ENCODE measurements at places on chromosomes 16 and 17. TPM values are rescaled to one million over a fixed set of nuclear protein-coding genes. Genes with fewer than 3 reads are reported as not detected.
A peak's percentile ranks its signal among the peaks of the same experiment; 100 is the strongest.

GRCh38 chr17:18218756-18219415 lies 6.5 kb upstream of the LLGL1 start:
- H3K4me3 ChIP-seq: no peak overlapping the region
- no peak for DNase-seq
- H3K27ac ChIP-seq: no peak overlapping the region

Gene NQO1
- total RNA-seq: 54.4 TPM

- H3K27ac ChIP-seq: peak overlapping the region; percentile 94
- H3K36me3 ChIP-seq: no peaks in the 10 kb centered on the region
- H3K4me3 ChIP-seq: no peak overlapping the region
- no peaks in the 10 kb centered on the region for H3K27me3 ChIP-seq
- H3K4me1 ChIP-seq: peaks cover 72% of the 10 kb centered on the region
These were observed 10.5 kb downstream of the ST3GAL2 start for GRCh38 chr16:70428178-70428998.

DNA sequence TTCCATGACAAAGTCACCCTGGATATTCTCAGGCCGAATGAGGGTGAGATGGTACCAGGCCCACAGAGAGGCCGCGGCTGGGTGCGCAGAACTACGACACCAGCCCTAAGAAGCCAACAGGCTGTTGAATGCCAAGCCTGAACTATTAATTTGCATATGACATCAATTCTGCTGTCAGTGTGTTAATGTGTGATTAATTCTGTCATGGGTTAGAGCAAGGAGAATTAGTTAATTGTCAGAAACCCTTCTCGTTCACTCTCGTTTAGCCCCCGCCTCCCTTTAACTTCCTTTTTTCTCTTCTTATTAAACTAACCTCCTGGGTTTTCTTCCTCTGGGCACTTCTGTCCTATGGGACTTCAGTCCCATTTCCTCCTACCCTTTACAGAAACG lies 123.4 kb downstream of the ZFHX3 start:
- no peaks in the 10 kb centered on the region for H3K27me3 ChIP-seq
- no peaks in the 10 kb centered on the region for H3K36me3 ChIP-seq
- DNase-seq: no peak
- peak overlapping the region; percentile 6 for H3K27ac ChIP-seq

- H3K4me1 ChIP-seq: peaks cover 17% of the 10 kb centered on the region
- H3K36me3 ChIP-seq: peaks cover 51% of the 10 kb centered on the region
- no peak for DNase-seq
- H3K27ac ChIP-seq: peak overlapping the region; percentile 55
These were observed 12.0 kb downstream of the UNC13D start for GRCh38 chr17:75832164-75832651.

GRCh38 chr16:58882292-58882691 lies 148.2 kb upstream of the GOT2 start:
- DNase-seq: no peak
- H3K36me3 ChIP-seq: no peaks in the 10 kb centered on the region
- H3K27me3 ChIP-seq: no peaks in the 10 kb centered on the region
- no peak overlapping the region for H3K27ac ChIP-seq
- H3K4me1 ChIP-seq: no peaks in the 10 kb centered on the region

DNA sequence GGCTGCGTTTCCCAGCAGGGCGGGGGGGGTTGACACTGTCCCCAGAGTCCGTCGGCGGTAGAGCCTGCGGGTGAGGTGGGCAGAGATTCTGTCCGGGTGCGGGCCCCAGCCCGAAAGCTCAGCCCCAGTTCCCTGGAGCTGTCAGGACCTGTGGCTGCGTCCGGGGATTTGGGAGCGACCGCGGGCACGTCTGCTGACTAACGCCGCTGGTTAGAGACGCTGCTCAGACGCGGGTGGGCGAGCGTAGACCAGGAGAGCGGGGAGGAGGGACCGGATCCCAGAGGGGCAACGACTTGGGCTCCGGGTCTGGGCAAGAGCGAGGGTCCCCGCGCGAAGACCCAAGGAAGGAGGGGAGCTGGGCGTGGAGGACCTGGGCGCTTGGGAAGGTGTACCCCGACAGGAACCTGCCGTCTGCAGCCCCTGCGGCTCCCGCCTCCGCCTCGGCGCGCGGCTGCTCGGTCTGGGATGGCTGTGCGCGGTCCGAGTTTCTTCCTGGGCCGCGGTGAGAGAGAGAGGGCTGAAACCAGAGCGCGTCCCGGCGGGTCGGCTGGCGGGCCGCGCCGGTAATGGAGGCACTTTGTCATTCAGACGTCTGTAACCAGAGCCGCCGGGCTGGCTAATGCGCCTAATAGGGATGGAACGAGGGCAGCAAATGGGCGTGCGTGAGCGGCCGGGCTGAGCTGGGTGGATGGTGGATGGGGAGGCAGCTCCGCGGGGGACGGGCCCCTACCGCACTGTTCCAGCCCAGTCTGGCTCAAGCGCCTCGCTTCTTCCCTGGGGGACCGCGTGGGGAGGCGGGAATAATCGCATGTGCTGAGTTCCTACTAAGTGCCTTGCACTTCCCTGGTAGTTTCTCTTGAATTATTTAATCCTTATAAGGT lies 2.3 kb downstream of the NGFR start:
- H3K4me3 ChIP-seq: no peak overlapping the region
- H3K36me3 ChIP-seq: no peaks in the 10 kb centered on the region
- peaks cover 11% of the 10 kb centered on the region for H3K27me3 ChIP-seq
- no peak overlapping the region for H3K27ac ChIP-seq
- peaks cover 37% of the 10 kb centered on the region for H3K4me1 ChIP-seq

- H3K27ac ChIP-seq: no peak overlapping the region
- H3K27me3 ChIP-seq: no peaks in the 10 kb centered on the region
These were observed 27.0 kb upstream of the MMD start for GRCh38 chr17:55448681-55449080.

Gene CDK10
- total RNA-seq: 197 TPM

- no peaks in the 10 kb centered on the region for H3K27me3 ChIP-seq
- no peak overlapping the region for H3K27ac ChIP-seq
- DNase-seq: no peak
- no peak overlapping the region for H3K4me3 ChIP-seq
- H3K4me1 ChIP-seq: peaks cover 11% of the 10 kb centered on the region
These were observed 43.9 kb upstream of the TNRC6C start for GRCh38 chr17:77914385-77915254.

DNA sequence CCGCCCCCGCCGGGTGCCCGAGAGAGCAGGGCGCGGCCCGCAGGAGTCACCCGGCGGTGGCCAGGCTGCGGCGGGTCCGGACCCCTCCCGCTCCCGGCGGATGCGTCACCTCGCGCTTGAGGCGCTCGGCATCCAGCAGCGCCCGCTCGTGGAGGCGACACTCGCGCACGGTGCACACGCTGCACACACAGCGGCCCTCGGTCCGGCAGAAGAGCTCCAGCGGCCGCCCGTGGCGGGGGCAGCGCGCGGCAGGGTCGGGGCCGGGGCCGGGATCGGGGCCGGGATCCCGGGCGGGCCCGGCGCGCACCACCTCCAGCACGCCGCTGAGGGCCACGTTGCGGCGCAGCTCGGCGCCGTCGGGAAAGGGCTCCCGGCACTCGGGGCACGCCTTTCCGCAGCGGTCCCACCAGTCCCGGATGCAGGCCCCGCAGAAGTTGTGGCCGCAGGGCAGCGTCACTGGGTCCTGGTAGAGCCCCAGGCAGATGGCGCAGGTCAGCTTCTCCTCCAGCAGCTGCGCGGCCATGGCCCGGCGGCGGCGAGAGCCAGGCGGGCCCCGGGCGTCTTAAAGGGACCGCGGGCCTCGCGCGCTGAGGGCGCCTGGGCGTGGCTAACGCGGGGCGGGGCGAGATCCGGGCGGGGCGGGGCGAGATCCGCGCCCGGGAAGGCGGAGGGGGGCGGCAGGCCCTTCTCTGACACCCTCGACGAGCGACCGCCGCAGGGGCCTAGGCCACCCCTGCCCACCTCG lies at the start of gene TRIM65:
Gene TRIM65, minus strand, starts transcription at position 537 of the 745 bp plus-strand sequence. Its CDS starts 14 bp downstream, at position 523.
- H3K36me3 ChIP-seq: peaks cover 52% of the 10 kb centered on the region
- peak within 1 kb of the TSS; percentile 90 for H3K27ac ChIP-seq
- DNase-seq: peak; percentile 84
- H3K27me3 ChIP-seq: no peaks in the 10 kb centered on the region
- peak within 1 kb of the TSS; percentile 71 for H3K4me3 ChIP-seq

Gene HAP1
- total RNA-seq: 0.30 TPM

GRCh38 chr17:178292-179065 lies 3.0 kb downstream of the DOC2B start:
- H3K27me3 ChIP-seq: peaks cover 18% of the 10 kb centered on the region
- no peak for DNase-seq
- no peak overlapping the region for H3K4me3 ChIP-seq

DNA sequence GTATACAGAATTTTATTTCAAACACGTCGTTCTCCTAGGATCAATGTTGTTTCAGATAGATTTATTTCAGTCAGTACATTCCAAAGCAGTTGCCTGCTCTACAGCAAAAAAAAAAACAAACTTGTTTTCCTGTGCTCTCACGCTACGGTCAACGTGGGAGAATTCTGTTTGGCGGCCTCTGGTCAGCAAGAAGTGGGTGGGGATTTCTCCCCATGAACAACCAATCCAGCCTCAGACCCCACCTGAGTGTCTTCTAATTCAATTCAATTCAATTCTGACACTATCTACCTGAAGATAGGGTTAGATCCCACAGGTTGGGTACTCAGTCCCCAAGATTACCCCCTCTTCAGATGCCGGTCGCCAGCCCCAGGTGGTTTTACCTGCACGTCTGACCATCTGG lies 22.1 kb downstream of the C17orf58 start:
- no peak overlapping the region for H3K27ac ChIP-seq
- DNase-seq: no peak
- H3K36me3 ChIP-seq: peaks cover 19% of the 10 kb centered on the region
- H3K4me3 ChIP-seq: no peak overlapping the region
- no peaks in the 10 kb centered on the region for H3K4me1 ChIP-seq

- H3K4me3 ChIP-seq: no peak overlapping the region
- no peaks in the 10 kb centered on the region for H3K27me3 ChIP-seq
- no peaks in the 10 kb centered on the region for H3K36me3 ChIP-seq
- no peak overlapping the region for H3K27ac ChIP-seq
- H3K4me1 ChIP-seq: no peaks in the 10 kb centered on the region
These were observed 20.4 kb upstream of the YPEL2 start for GRCh38 chr17:59311051-59311468.

Gene KRT39
- total RNA-seq: not detected

GRCh38 chr17:49555495-49556222 lies 20.0 kb upstream of the NXPH3 start:
- no peaks in the 10 kb centered on the region for H3K36me3 ChIP-seq
- no peak overlapping the region for H3K27ac ChIP-seq
- H3K4me1 ChIP-seq: peaks cover 3% of the 10 kb centered on the region
- no peaks in the 10 kb centered on the region for H3K27me3 ChIP-seq

- H3K27me3 ChIP-seq: no peaks in the 10 kb centered on the region
- peak overlapping the region; percentile 84 for H3K27ac ChIP-seq
- peak; percentile 19 for DNase-seq
- H3K36me3 ChIP-seq: no peaks in the 10 kb centered on the region
- H3K4me1 ChIP-seq: peaks cover 57% of the 10 kb centered on the region
These were observed 8.7 kb downstream of the SLC12A4 start for GRCh38 chr16:67959536-67960329.

Gene C16orf96
- total RNA-seq: 0.46 TPM

GRCh38 chr17:20216154-20216815 lies 207.1 kb downstream of the SPECC1 start:
- H3K4me3 ChIP-seq: no peak overlapping the region
- H3K27me3 ChIP-seq: no peaks in the 10 kb centered on the region
- H3K4me1 ChIP-seq: no peaks in the 10 kb centered on the region
- no peak for DNase-seq
- no peak overlapping the region for H3K27ac ChIP-seq

- H3K36me3 ChIP-seq: no peaks in the 10 kb centered on the region
- H3K27ac ChIP-seq: no peak overlapping the region
- no peaks in the 10 kb centered on the region for H3K27me3 ChIP-seq
- no peak overlapping the region for H3K4me3 ChIP-seq
These were observed 26.4 kb downstream of the ARHGAP44 start for GRCh38 chr17:12815642-12816141.

DNA sequence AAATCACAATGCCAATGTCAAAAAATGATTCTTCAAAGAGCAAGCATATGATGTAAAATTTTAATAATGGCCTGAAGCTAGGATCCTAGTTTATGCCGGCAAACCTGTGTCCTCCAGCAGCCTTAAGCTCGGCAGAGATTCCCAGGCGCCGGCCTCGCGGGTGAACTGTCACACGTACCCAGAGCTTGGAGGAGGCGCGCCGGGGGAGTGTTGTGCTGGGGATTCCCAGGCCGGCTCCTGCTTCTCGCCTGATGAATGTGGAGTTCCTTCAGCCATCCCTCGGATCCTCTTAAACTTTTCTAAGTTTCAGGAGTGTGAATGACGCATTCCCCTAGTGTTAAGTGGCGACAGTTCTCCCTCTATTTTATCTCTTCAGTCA lies 19.1 kb upstream of the NTN1 start:
- H3K4me3 ChIP-seq: no peak overlapping the region
- no peak overlapping the region for H3K27ac ChIP-seq
- peaks cover 27% of the 10 kb centered on the region for H3K4me1 ChIP-seq
- H3K27me3 ChIP-seq: peaks cover 37% of the 10 kb centered on the region

Gene GUCY2D
- total RNA-seq: not detected

DNA sequence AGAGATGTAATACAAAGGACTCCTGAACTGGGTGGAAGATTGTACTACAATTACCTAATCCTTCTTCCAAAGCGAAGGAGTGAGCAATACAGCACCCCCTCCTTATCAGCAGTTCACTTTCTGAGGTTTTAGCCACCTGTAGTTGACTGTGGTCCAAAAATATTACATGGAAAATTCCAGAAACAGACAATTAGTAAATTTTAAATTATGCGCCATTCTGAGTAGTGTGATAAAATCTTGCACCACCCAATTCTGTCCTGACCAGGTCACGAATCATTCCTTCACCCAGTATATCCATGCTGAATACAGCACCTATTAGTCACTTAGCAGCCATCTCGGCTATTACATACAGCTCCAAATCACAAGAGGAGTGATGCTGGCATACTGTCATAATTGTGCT lies 23.2 kb downstream of the VPS53 start:
- H3K27ac ChIP-seq: no peak overlapping the region
- no peak overlapping the region for H3K4me3 ChIP-seq
- no peak for DNase-seq
- H3K4me1 ChIP-seq: no peaks in the 10 kb centered on the region

Gene TNFRSF13B
- total RNA-seq: 1.8 TPM

GRCh38 chr16:5982979-5983378 lies 885.4 kb upstream of the EEF2KMT start:
- no peaks in the 10 kb centered on the region for H3K4me1 ChIP-seq
- H3K36me3 ChIP-seq: no peaks in the 10 kb centered on the region
- DNase-seq: no peak
- no peaks in the 10 kb centered on the region for H3K27me3 ChIP-seq
- no peak overlapping the region for H3K27ac ChIP-seq

GRCh38 chr17:33233811-33234177 lies 59.3 kb downstream of the ASIC2 start:
- no peak overlapping the region for H3K27ac ChIP-seq
- H3K27me3 ChIP-seq: no peaks in the 10 kb centered on the region
- no peaks in the 10 kb centered on the region for H3K36me3 ChIP-seq
- peaks cover 4% of the 10 kb centered on the region for H3K4me1 ChIP-seq

- H3K36me3 ChIP-seq: peaks cover 5% of the 10 kb centered on the region
- no peaks in the 10 kb centered on the region for H3K27me3 ChIP-seq
- DNase-seq: no peak
- no peak overlapping the region for H3K4me3 ChIP-seq
These were observed 34.1 kb downstream of the GRB2 start for GRCh38 chr17:75371339-75371738.

- peak overlapping the region; percentile 73 for H3K27ac ChIP-seq
- H3K27me3 ChIP-seq: no peaks in the 10 kb centered on the region
- H3K4me1 ChIP-seq: peaks cover 20% of the 10 kb centered on the region
- H3K36me3 ChIP-seq: no peaks in the 10 kb centered on the region
These were observed 5.0 kb upstream of the ALDH3A1 start for GRCh38 chr17:19753051-19753509.

Gene SLC5A2
- total RNA-seq: 0.91 TPM
